ENCODE measurements at places on chromosomes 11 and 22.

- DNase-seq: no peak
These were observed 142.8 kb downstream of the CTTN start for GRCh38 chr11:70541176-70541575.

DNA sequence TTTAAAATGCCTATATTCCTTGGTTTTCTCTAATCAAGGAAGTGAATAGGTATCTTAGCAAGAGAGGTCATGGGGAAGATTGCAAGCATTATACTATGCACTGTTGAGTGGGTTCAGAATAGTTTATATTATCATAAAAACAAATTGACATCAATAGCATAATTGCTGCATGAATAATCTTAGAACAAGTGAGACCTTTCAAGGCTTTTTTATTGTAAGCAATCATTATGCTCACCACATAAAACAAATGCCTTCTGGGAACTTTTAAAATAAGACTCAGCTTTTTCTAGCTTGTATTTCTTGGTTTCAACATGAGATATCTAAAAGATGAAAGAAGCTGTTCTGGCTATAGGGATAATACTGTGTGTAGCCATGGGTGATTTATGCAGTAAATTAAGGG, 135.6 kb upstream of the ZC3H12C start:
- no peak for DNase-seq

DNA sequence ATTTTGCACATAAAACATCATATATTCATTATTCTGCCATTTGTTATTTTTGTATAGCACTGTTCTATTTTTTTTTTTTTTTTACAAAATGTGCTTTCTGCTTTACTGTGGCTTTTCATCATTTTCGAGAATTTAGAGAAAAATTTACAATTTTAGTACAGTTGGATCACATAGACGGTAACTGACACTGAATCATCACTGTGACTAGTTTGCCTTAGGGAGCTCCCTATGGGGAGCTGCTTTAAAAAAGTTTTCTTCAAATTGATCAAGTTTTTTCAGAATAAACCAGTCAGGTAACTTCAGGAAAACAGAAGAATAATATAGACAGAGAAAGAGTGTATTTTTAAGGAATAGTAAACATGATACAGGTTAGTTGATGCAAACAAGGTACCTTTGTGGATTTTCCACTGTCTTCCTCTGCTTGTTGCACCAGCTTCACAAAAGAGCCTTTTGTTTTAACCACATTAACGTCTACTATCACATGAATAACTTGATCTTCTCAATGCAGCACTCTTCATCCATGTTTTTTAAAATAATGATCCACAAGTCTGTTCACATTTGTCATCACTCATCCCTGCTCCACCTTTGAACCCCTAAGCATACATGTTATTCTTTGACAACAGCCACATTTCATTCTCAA, 327.0 kb downstream of the DYNC2H1 start:
- DNase-seq: no peak

GRCh38 chr11:64239662-64240434, 1.0 kb upstream of the FKBP2 start:
- DNase-seq: no peak

DNA sequence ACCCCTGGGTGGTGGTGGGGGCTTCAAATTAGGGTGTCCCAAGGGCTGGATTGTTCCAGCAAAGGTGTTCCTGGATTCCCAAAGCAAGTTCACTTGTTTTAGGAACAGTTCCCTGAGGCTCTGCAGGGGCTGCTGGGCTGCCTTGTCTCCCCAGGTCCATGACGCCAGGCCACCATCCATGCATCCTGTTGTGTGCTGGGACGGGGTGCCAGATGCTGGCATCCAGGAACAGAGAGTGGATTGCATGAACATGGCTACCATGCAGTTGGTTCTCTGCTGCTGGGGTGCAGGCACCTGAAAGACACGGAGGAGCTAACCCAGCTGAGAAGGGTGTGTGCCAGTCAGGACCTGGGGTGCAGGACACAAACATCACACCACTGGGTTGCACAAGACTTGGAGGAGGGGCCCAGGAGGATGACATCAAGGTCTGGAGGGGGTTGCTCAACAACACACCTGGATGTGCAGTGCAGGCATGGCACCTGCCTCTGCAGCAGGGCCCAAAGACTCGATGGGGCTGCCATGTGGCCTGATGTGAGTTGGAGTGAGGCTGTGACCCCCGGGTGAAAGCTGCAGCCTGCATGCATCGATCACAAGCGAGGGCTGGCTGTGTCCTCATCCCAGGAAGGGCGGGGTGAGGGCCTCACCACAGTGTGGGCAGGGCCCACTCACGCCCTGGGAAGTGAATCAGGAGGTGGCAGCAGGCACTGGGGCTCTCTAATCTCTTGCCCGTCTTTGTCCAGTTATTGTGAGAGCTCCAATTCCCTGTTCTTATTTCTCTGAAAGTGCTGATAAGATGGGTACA, 74.0 kb upstream of the CLDN5 start:
- DNase-seq: no peak

GRCh38 chr22:36998620-36999351, 20.5 kb downstream of the TST start:
- no peak for DNase-seq

- DNase-seq: no peak
These were observed 492.9 kb downstream of the SOX6 start for GRCh38 chr11:15863411-15863810.

- DNase-seq: peak; percentile 66
These were observed 53.3 kb upstream of the PRDM11 start for GRCh38 chr11:45092901-45093760.

- DNase-seq: no peak
These were observed 51.9 kb upstream of the WT1 start for GRCh38 chr11:32487270-32487669.

- DNase-seq: no peak
These were observed 24.3 kb downstream of the GLYATL1 start for GRCh38 chr11:58963551-58964104.

- no peak for DNase-seq
These were observed 1297.8 kb downstream of the TBC1D22A start for GRCh38 chr22:48060266-48060665.

DNA sequence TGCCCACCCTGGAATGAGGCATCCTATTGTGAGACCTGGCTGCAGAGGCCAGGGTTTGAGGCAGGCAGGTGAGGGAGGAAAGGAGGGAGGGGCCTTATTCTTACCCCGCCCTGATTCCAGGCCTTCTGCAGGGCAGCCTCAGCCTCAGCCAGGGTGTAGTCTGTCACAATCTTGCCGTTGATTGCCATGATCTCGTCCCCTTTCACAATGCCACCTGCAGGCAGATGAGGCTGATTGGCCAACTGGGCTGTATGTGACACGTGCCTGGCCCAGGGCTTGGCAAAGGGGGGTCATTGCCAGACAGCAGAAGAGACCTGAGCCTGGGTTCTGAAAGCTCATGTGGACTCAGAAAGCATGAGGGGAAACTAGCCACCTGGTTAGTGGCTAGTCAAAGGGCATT, 21.4 kb upstream of the ABCC8 start:
- no peak for DNase-seq

GRCh38 chr11:16841984-16842383, 103.5 kb downstream of the C11orf58 start:
- no peak for DNase-seq

DNA sequence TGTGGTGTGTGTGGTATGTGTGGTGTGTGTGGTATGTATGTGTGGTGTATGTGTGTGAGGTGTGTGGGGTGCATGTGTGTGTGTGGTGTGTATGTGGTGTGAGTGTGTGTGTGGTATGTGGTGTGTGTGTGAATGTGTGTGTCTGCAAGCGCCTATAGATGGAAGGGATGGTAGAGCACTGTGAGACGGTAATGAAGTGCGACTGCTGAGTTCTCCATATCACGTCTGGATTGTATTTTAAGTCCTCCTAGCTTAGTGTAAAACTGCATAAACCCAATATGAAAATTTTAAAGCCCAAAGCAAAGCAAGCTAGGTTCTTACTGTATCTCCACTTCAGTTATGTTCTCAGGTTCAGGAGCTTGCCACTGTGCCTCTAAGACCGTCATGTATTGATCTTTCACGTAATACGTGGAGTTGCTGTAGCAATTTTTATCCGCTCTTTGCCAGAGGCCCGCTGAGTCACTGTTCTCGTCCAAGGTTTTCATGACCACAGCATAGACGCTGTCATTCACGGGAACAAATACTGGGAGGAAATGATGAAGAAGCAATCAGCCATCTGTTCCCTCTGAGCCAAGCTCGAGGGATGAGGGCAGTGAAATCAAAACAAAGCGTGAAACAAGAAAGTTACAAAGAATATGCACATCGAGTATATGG, 5.5 kb downstream of the PLET1 start:
- no peak for DNase-seq

- DNase-seq: no peak
These were observed 10.3 kb upstream of the POLD3 start for GRCh38 chr11:74581954-74582547.

DNA sequence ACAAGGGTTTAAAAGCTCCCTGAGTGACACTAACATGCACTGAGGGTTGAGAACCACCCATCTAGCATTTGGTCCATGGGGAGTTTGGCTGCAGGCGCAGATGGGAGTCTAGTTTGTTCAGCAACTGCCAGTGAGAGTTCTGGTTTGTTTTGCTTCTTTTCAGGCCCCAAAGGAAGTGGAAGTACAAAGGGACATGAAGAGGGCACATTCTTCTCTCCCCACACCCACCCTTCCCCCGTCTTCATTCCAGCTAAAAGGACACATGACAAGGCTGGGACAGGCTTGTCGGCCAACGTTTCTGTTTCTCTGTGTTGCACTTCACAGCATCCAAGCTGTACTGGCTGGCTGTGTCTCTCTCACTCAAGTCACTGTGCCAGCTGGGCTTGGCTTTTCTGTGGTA, 8.2 kb upstream of the ENDOD1 start:
- DNase-seq: no peak

DNA sequence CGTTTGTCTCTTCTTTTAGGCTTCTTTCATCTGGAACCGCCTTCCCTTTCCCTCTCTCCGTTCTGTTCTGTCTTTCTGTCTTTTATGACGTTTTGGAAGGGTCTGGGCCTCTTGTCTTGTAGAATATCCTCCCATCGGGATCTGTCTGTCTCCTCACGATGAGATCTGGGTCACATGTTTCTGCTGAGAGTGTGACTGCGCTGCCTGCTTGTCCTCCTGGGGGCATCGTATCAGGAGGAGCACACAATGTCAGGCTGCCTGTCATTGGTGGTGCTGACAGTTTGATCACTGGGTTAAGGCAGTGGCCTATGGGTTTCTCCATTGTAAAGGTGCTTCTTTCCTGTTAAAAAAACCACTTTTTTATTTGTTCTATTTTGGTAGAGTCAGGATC, 60.4 kb upstream of the PARVG start:
- DNase-seq: no peak

- DNase-seq: no peak
These were observed 6.4 kb downstream of the MMP11 start for GRCh38 chr22:23779083-23779482.

GRCh38 chr22:47445716-47446290, 683.4 kb downstream of the TBC1D22A start:
- DNase-seq: no peak

DNA sequence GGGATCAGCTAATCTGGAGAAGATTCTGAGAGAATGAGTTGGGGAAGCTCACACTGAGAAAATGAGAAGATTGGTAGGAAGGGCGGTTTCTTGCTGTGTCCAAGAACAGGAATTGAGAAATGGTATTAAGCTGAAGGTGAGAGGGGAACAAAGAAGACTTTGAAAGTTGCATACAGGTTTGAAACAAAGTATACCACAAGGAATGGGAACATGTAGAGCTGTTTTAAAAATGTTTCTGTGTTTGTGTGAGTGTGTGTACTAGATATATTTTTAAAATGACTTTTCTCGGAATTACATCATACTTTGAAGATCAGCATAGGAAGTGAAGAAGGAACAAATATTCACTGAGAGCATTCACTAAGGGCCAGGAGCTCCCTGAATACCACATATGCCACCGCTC, 24.4 kb upstream of the IZUMO1R start:
- no peak for DNase-seq

- DNase-seq: no peak
These were observed 531 bp upstream of the SOX6 start for GRCh38 chr11:16356761-16357393.

DNA sequence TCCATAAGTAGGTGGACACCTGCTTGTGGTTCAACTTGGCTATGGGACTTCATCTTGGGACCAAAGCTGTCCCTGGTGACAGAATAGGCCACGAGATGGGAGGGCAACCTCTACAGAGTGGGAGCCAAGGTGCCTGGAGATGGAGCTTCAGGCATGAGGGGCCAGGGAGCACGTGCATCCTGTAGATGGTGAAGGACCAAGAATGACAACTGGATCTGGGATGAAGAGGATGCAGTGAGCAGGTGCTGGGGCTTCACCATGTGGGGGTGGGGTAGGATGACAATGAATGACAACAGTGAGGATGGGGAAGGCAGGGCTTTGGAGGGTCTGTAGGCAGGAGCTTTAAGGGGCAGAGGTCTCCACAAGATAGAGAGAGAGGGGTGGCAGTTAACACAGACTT, 372.0 kb upstream of the B3GAT1 start:
- no peak for DNase-seq

GRCh38 chr11:96051820-96052219, 127.9 kb upstream of the MTMR2 start:
- no peak for DNase-seq

GRCh38 chr22:33051960-33052839, 6.0 kb downstream of the SYN3 start:
- no peak for DNase-seq

GRCh38 chr11:12377824-12378593, 638 bp downstream of the PARVA start:
- no peak for DNase-seq

DNA sequence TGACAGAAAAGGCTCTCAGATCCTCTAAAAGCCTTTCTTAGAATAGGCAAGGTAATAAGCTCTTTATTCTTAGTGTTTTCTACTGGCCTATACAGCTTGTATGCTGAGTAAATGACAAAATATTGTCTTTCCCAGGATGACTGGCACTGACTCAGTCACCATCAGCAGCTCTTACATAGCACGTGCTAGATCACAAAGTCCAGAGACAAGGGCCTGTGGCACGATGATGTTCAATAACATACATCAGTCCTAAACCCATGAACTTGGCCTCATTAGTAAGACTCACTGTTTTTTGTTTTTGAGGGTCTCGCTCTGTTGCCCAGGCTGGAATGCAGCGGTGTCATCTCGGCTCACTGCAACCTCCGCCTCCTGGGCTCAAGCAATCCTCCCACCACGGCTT, 42.7 kb downstream of the CELF1 start:
- no peak for DNase-seq

- no peak for DNase-seq
These were observed 56.1 kb upstream of the GLYATL1B start for GRCh38 chr11:59030037-59030436.

DNA sequence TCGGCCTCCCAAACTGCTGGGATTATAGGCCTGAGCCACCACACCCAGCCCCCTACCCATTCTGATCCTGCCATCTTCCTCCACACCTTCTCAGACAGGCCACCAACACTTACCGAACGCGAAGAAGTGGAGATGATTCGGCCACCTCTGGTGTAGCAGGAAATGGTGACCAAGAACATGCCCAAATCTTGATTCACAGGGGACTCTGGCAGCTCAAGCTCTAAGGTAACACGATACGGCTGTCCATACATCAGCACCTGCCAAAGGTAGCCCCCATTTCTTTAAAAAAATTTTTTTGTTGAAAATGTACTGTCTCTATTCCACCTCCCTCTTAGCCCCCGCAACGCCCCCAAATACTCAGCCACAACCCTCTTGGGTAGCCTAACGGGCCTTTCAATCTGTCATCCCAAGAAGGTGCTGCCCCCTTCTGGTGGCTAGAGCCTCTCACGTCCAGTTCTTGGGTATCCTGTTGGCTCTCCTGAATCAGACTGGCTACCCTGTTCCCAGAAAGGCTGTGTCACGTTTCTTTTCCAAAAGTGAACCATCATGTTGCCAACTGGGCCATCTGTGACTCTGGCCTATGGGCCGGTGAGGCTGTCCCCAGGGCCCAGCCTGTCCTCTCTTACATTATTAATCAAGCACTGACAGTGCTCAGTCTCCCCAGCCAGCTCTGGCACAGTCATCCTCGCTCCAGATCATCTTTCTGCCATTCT, 5.3 kb upstream of the LRRN4CL start:
- peak; percentile 81 for DNase-seq
